HCT116 (cell line): ENCODE measurements at places on chromosomes 11 and 22. TPM values are rescaled to one million over a fixed set of nuclear protein-coding genes. Genes with fewer than 3 reads are reported as not detected.
A peak's percentile ranks its signal among the peaks of the same experiment; 100 is the strongest.

DNA sequence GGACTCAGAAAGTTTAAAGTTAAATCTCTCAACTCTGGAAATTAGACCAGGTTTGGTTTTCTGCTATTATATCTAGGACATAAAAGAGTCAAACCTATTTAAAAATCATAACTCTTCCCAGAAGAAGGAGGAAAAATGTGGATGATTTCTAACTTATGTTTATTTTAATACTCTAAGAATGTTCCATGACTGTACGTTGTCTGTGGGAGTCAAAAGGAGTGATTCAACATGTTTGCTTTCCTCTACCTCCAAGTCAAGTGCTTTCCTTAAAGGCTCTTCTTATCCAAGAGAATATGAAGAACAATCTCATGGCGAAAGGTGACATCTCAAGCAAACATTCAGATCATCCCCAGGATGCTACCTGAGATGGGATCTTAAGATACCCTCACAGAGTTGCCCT is 21.6 kb downstream of the OR51E1 start:
- H3K27me3 ChIP-seq: peaks cover 57% of the 10 kb centered on the region
- no peak overlapping the region for H3K4me3 ChIP-seq
- no peak overlapping the region for H3K27ac ChIP-seq
- H3K4me1 ChIP-seq: no peaks in the 10 kb centered on the region

GRCh38 chr11:57057561-57057960 is 68.8 kb downstream of the OR5AK2 start:
- no peaks in the 10 kb centered on the region for H3K36me3 ChIP-seq
- DNase-seq: no peak
- H3K27ac ChIP-seq: no peak overlapping the region
- 0 out of 2 replicates have a peak, but pooled peaks cover 10% of the 10 kb centered on the region for H3K27me3 ChIP-seq

GRCh38 chr11:119029069-119029339 is 1.7 kb downstream of the SLC37A4 start:
- peak overlapping the region; percentile 89; the same call in 1 of the 2 replicates for H3K27ac ChIP-seq
- H3K27me3 ChIP-seq: no peaks in the 10 kb centered on the region
- DNase-seq: no peak

DNA sequence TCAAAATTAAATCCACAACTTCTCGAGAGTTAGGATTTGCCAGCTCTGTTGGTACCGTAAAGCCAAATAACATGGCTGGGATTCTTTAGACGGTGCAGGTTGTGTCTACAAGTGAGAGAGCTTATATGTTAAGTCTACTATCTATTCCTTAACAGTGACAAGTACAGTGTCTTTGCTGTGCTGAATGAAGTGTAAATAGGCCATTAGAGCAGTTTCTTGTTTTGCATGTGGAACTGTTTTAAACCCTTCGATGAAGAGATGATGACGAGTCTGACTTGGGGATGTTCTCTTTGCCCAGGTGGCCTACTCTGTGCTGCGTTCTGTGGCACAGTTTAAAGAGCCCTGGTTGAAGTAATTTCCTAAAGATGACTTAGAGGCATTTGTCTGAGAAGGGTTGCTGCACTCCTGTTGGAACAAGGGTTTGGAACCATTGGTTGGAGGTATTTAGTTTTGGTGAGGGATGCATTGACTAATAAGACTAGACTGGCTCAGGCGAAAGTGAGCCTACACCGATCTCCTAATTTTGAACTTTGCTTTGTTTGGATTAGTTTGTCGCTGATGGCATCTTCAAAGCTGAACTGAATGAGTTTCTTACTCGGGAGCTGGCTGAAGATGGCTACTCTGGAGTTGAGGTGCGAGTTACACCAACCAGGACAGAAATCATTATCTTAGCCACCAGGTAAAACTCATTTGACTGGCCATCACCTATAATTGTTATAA is 988 bp downstream of the RPS3 start:
- peak overlapping the region; percentile 100 for H3K4me3 ChIP-seq
- DNase-seq: no peak
- H3K27ac ChIP-seq: peak overlapping the region; percentile 95
- no peaks in the 10 kb centered on the region for H3K27me3 ChIP-seq
- H3K36me3 ChIP-seq: peaks cover 57% of the 10 kb centered on the region

DNA sequence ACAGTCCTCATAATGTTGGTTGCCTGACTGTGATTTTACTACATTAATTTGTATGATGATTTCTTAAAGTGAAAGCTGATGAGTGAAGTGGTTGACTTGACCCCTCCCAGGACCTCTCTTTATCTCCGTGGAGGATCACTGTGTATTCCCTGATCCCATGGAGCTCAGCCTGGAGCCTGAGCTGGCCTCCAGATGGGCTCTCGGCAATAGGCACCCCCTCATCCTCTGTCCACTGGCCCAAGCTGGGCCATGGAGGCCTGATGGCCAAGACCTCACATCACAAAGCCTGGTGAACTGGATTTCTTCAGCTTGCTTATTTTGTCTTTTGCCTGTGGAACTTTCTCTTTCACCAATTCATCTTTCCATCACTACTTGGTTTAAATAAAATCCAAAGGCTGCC is 75.2 kb downstream of the WNT11 start:
- no peaks in the 10 kb centered on the region for H3K27me3 ChIP-seq
- DNase-seq: no peak
- H3K27ac ChIP-seq: no peak overlapping the region
- no peaks in the 10 kb centered on the region for H3K4me1 ChIP-seq
- no peaks in the 10 kb centered on the region for H3K36me3 ChIP-seq

The RAG2 gene
- total RNA-seq: not detected

The NELL1 gene
- total RNA-seq: not detected
